ENCODE measurements at places on chromosomes 7 and 10.

- DNase-seq, result no peak
Observed at GRCh38 chr7:15866753-15867152, 180.3 kb upstream of the MEOX2 start.

DNA sequence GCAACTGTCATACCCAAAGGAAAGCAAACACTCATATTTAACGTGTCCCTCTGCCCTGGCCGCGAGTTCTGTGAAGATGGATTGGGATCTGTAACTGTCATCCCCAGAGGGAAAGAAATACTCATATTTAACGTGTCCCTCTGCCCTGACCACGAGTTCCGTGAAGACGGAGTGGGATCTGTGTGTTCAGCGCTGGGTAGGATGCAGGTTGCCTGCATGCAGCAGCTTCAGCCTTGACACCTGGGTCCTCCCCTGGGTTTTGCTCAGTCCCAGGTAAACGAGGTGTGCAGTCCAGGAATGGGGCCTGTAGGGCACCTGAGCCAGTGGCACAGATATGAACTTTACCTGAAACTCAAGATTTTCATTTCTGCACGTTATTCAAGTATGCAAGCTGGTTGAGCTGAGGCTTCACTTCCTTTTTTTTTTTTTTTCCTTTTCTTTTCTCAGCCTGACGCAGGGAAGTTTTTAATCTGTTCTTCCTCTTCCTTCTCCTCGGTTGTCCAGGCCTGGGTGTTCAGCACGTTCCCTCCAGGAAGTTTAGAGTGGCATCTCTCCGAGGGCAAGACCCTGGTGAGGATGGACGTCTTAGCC is 159.0 kb upstream of the SHH start:
- no peak for DNase-seq

GRCh38 chr10:125084614-125085257 is 75.6 kb downstream of the CTBP2 start:
- DNase-seq, result peak; percentile 91

- no peak for DNase-seq
Observed at GRCh38 chr7:150363872-150364271, 4.8 kb upstream of the REPIN1 start.

DNA sequence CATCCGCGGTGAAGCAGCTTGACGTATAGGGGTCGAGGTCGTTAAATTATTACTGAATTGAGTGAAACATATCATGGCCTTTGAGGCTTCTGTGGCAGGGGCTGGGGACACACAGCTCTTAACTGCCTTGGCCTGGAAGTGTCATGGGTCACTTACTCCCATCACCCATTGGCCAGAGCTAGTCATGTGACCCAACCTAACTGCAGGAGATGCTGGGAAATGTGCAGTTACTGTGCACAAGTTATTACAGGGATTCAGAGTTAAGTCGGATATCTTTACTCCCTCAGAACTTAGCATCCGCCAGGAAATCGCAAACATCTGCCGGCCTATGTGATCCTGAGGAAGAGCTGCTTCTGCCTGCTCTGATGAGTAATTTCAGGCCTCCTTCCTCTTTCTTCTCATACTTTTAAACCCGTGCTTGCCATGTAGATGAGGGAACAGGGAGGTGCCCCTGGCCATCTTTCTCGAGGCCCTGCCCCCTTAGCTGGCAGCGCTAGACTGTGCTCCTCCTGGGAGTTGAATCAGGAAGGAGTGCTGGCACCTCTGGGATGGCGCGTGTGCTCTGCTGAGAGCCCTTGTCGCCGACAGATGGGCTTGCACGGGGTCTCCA is 203.6 kb downstream of the TCF7L2 start:
- DNase-seq, result no peak

DNA sequence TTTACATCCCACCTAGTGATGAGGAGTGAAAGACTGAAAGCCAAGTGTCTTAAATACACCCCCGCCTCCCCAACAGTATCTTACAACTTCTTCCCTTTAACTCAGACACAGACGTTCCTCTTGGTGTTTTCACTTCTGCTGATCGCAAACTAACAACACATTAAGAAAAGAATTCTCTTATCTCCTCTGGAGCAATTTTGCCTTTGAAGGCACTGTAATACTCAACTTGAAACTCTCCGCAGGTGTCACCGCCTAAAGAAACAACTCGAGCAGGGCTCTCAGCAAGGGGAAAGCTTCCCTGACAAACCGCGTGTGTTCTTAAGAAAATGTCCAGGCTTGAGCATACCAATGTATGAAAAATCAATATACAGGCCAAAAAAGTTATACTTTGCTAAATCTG is 452 bp downstream of the SEMA3C start:
- no peak for DNase-seq

- peak; percentile 36 for DNase-seq
Observed at GRCh38 chr10:80122110-80122710, 10.3 kb upstream of the PLAC9 start.

GRCh38 chr10:84825330-84825729 is 496.9 kb downstream of the CCSER2 start:
- DNase-seq, result peak; percentile 80

- no peak for DNase-seq
Observed at GRCh38 chr10:123096452-123096851, 39.3 kb upstream of the HMX3 start.

GRCh38 chr10:45144326-45145070 is 143.8 kb downstream of the ZNF22 start:
- no peak for DNase-seq

DNA sequence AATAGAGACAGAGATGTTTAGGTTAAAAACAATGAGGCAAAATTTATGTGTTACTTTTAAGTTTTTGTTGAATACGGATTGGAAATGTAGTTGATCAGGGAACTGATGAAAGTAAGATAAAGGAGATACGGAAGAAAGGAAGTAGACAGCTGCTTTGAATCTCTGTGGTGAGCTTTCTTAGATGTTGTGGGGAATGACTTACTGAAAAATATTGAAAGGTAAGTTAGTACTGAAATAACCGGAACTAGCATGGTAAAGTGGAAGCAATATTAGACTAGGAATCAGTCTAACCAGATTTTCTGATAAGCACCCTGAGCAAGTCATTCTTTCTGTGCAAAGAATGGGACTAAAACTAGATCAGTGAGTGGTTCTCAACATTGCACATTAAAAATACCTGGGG is 34.8 kb downstream of the LUC7L2 start:
- DNase-seq, result no peak

DNA sequence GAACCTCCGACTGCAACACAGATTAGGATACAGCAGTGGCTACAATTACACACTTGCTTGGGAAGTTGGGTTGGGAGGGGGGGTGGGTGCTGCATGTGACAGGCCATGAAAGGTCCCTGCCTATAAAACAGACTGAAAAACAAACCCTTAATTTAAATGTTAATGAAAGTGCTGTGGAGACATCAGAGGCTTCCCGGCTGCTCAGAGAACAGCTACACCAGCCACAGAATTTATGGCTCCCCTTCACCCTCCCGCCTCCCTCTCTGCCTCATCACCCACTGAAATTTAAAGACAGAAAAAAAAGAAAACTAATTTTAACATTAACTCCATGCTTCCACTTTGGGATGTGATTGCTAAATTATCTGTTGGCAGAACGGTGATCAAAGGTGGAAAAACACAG is 34.7 kb downstream of the FBXW4 start:
- no peak for DNase-seq

GRCh38 chr10:81996927-81997326 is 121.9 kb downstream of the NRG3 start:
- DNase-seq, result no peak

DNA sequence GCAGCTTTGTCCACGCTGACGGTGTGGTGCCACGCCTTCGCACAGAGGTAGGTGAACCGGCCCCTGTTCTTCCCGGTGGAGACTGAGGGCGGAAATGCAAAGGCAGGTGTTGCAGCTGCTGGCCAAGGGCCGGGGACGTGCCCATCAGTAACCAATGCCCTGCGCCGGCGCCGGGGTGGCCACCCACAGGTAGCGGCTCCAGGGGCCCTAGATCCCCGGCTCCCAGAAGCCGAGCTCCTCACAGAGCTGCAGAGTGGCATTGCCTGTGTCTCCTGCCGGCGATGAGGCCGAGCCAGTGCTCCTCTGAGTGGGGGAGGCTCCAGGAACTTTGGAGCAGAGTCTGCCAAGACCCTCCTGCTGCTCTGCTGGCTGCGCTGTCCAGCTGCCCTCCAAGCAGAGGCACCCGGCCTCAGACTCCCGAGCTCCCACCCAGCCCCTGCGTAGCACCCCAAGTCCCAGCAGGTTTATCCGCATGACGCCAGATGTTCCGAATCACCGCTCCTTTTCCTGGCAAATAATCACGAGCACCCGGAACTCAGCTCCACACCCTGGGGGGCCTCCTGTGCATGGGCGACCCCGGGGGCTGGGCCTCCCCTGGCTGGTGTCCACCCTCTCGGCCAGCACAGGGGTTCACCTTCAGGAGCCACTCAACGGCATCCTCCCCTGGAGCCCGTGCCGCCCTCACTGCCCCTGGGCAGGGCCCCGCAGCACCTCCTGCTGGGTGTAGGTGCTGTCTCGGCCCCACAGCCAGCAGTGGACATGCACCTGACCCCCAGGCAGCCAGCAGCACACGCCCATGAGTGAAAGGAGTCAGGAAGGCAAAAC is 22.1 kb downstream of the CFAP46 start:
- DNase-seq, result no peak

DNA sequence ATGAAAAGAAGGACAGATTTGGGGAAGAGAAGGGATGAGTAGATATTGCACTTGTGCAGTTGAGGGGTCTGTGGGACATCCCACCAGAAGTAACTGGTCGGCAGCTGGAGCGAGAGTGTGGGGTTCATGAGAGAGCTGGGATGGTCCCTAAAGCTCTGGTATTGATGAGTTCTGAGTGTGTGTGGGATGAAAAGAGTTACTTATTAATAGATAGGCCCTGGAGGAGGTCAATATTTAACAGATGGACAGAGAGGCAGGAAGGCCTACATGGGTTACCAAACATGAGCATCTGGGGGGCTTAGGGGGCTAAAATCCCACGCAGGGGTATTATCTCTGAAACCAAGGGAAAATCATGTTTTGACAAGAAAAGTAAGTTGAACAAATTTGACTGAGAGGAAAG is 95.7 kb upstream of the SFMBT2 start:
- no peak for DNase-seq

DNA sequence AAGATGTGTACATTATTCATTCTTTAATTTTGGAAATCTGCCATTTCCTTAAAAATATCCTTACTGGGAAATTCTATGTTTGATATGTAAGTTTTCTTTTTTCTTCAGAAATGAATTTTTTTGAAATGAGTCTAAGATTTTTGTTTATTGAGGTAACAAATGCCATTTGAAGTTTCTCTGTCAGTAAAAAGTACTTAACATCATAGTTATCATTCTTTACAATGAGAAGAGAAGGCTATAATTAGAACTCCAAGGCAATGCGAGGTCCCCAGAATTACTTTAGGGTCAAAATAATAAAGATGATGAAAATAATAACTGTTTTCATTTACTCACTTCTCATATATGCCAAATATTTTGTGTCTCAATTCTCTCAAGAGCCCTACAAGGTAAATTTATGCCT is 37.0 kb upstream of the RHOBTB1 start:
- DNase-seq, result no peak

GRCh38 chr10:71623098-71623985 is 96.2 kb downstream of the C10orf105 start:
- DNase-seq, result peak; percentile 37

- DNase-seq, result peak; percentile 18
Observed at GRCh38 chr7:156560075-156560474, 80.5 kb upstream of the RNF32 start.

GRCh38 chr10:12018438-12019282 is 23.9 kb downstream of the UPF2 start:
- DNase-seq, result no peak

- no peak for DNase-seq
Observed at GRCh38 chr10:123663522-123663921, 2.6 kb upstream of the GPR26 start.

- DNase-seq, result peak; percentile 50
Observed at GRCh38 chr10:97434055-97434454, 8.1 kb downstream of the PGAM1 start.

DNA sequence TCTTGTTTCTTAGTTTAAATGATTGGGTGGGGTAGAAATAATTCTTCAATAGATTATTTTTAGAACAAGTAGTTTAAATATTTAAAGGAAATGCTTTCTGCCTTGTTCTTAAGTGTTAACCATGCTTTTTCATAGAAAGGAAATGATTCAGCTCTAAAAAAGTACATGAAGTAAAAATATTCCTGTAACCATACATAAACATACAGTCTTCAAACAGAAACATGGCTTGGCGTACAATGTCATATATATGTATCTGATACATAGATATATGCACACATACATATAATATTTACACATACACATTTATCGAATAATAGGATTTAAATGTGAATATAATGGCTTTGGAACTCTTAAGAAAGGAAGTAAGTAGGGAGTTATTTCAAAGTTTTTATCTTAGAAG is 84.4 kb downstream of the RUNDC3B start:
- no peak for DNase-seq

GRCh38 chr7:137360087-137360679 is 16.6 kb upstream of the PTN start:
- DNase-seq, result peak; percentile 21

DNA sequence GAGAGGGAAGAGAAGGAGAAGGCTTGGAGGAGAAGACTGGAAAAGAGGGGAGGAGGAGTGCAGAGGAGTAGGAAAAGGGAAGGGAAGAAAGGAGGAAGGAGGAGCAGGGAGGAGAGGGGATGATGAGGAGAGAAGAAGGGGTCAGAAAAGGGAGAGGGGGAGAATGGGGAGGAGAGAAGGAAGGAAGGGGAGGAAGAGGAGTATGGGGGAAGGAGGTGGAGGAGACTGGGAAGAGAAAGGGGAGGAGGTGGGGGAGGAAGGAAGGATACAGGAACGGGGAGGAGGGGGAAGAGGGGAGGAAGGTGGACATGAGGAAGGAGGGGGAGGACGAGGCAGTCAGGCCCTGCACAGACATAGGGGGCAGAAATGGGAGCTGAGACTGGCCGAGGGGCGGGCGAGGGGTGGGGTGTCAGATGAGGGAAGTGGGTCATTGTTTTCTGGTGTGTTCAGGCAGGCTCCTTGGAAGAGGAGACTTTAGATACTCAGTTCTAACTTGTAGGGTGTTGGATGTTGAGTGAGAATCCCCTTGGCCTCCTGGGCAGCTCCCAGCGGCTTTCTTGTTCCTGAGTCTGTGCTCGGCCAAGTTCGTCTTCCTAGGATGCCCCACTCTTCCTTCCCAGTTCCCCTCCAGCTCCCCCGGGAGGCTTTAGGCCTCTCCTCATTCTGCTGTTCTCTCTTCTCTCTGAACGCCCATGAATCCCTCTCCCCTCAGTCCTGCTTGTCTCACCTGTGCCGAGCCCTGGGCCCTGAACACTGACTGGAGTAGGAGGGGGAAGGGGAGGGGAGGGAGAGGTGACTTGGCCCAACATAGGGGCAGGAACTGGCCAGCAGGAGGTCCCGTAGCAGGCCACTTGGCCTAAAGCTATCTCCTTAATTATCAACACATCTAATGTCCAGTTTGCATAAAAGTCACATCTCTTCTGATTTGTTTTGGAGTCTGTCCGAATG is 12.8 kb upstream of the CRHR2 start:
- DNase-seq, result no peak

Measured in M059J (cell line).